ENCODE measurements at places on chromosomes 2 and 18.

GRCh38 chr2:172431463-172431862, 4.1 kb downstream of the ITGA6 start:
- peak overlapping the region; percentile 77 for H3K27ac ChIP-seq
- no peak overlapping the region for H3K4me3 ChIP-seq
- H3K4me1 ChIP-seq: peaks cover 69% of the 10 kb centered on the region

DNA sequence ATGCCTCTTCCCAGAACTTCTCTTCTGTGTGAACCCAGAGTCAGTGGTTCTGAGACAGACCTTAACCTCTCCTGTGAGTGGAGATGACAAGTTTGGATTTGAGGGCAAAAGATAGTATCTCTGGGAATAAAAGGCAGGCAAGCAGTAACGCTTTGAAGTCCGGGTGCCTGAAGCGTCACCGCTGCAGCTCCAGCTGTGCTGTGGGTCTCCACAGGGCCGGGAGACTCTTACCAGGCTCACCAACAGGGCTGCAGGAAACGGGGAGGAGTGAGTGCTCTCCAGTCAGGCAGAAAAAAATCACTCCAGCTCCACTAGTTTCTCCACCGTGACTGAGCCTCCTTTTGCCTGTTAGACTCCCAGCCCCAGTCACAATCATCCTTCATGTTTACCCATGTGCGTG, 79.7 kb upstream of the MAP4K4 start:
- H3K4me1 ChIP-seq: peaks cover 4% of the 10 kb centered on the region
- H3K36me3 ChIP-seq: no peaks in the 10 kb centered on the region
- H3K27me3 ChIP-seq: no peaks in the 10 kb centered on the region
- no peak overlapping the region for H3K4me3 ChIP-seq
- no peak for DNase-seq
- no peak overlapping the region for H3K27ac ChIP-seq

- peaks cover 41% of the 10 kb centered on the region for H3K27me3 ChIP-seq
- DNase-seq: no peak
- H3K27ac ChIP-seq: no peak overlapping the region
- peaks cover 11% of the 10 kb centered on the region for H3K4me1 ChIP-seq
- no peak overlapping the region for H3K4me3 ChIP-seq
These were observed 44.6 kb downstream of the LONRF2 start for GRCh38 chr2:100277540-100278207.

DNA sequence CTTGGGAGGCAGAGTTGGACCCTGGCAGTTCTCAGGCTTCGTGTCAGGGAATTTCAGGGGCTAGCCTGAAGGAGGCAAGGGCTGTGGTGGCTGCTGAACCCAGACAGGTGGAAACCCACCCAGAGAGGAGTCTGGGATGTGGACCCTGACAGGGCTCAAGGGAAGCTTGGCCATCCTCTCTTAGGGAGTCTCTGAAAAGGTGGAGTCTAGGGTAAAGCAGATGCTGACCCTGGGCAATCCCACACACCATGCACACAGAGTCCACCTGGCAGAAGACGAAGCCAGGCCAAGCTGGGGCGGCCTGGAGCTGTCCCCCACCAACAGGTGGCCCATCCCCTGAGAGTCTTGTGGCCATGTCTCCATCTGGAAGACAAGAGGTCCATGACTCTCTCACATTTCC, 41.2 kb upstream of the TEX51 start:
- peaks cover 49% of the 10 kb centered on the region for H3K27me3 ChIP-seq
- no peak overlapping the region for H3K27ac ChIP-seq
- no peak for DNase-seq
- no peak overlapping the region for H3K4me3 ChIP-seq
- no peaks in the 10 kb centered on the region for H3K36me3 ChIP-seq
- no peaks in the 10 kb centered on the region for H3K4me1 ChIP-seq

DNA sequence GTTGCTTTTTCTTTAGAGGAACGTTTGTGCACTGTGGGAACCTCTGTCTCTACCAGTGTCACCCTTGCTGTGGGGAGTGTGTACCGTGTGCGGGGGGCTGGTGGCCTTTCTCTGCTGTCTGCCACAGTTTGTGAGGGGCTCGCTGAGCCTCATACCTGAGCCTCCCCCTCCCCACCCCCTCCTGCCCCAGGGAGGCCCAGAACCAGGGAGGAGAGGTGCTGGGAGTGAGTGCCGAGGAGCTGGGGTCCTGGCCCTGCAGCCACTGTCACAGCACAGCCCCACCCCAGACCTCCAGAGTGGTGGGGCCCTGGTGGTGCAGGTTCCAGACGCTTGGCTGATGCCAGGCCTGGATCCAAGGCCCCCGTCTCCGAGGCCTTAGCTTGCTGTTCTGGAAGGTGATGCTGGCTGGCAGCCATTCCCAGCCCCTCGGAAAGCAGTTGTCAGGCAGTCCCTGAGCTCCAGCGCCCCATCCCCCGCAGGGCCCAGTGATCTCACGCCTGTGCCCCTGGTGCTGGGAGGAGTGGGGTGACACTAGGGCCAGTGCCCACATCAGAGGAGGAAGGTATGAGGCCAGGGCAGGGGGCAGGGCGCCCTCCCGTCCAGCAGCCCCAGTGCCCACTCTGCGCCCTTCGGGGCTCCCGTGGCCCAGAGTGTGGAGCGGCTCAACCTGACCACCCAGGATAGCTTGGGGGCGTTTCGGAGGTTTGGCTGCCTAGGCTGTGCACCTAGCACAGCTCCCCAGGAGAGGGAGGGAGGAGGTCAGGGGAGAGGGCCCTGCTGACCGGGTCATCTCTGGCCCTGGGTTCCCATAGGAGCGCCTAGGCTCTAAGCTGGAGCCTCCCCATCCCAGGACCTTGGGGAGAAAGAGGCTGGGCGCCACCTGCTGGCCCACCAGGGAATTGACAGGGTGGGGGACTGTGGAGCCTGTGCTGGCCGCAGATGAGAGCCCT, 53.0 kb upstream of the ALPP start:
- H3K4me3 ChIP-seq: no peak overlapping the region
- H3K27ac ChIP-seq: no peak overlapping the region
- H3K36me3 ChIP-seq: peaks cover 7% of the 10 kb centered on the region
- peak; percentile 47 for DNase-seq
- no peaks in the 10 kb centered on the region for H3K27me3 ChIP-seq
- H3K4me1 ChIP-seq: peaks cover 22% of the 10 kb centered on the region
